Stimulated activated CD8-positive, alpha-beta memory T cell treated with anti-CD3 and anti-CD28 coated beads, Interleukin-7, amount 100 ng/mL, for 1 hour (primary cell): ENCODE measurements at places on chromosomes 5 and 9.

- DNase-seq: no peak
Measured at GRCh38 chr9:115757461-115757860, 396.1 kb upstream of the PAPPA start.

- no peak for DNase-seq
Measured at GRCh38 chr5:34043099-34043876, at the start of gene C1QTNF3. Gene C1QTNF3, minus strand, starts transcription at chr5:34043213. Its CDS starts 88 bp downstream, at chr5:34043125.

DNA sequence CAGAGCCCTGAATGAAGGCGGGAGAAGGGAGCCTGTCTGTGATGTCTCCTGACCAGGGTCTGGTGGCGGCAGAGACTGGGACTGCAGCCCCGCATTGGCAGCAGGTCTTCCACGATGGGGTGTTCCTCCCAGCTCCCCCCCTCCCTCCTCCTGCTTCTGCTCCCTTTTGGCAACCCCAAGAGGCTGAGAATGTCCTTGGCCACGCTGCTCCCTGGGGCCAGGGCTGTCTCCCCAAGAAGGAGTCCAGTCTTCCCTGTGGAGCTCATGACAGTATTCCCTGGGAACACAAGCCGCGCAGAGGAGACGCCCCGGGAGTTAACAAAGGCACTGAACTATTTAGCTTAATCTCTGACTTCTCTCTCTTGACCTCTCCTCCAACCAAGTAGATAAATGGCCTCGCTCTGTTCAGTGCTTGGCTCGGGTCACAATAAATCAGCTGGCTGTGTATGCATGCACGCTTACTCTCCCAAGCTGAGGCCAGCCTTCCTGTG, 84.0 kb upstream of the NEURL1B start:
- DNase-seq: no peak

DNA sequence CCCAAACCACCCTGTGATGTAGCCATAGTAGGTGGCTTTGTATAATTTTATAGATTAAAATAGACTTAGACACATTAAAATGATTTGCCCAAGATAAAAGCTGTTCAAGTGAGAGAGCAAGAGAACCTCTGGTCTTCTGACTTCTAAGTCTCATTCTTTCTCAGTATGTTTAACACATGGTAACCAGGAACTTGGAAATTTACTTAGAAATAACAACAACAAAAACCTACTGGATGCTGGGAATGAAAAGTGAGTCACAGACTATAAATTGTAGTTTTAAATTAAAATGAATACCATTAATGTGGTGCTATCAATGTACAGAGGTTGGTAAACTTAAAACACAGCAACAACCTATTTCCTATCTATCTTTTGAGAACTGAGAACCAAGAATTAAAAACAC, 30.4 kb downstream of the HMGCR start:
- DNase-seq: no peak

GRCh38 chr5:72503888-72504491, 3.2 kb downstream of the ZNF366 start:
- no peak for DNase-seq

DNA sequence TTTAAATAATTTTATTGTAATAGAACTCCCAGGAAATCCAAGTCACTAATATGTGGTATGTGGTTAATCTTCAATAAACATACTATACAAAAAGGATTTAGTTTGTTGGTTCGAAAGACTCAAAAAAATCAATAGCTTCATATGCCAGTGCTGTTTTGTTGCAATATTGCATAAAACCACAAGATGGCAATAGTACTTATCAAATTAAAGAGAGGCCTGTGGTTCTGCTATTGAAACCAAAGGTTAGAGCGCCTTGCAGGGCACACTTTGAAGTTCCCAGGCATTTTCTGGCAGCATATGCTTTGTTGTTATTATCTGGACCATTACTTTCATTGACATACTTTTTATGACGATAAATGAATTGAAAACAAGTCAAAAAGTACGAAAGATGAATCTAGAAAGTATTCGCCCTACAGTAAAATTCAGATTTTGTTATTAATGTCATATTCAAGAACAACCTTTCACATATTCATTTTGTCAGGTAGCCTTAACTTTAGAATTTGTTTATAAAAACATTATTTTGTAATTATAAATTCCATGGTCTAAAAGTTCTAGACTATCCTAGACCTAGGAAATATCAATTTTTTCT, 316.3 kb downstream of the MCTP1 start:
- no peak for DNase-seq

- no peak for DNase-seq
Measured at GRCh38 chr9:37447111-37447510, 18.1 kb downstream of the ZBTB5 start.

- no peak for DNase-seq
Measured at GRCh38 chr9:97557606-97558095, 56.2 kb downstream of the TMOD1 start.

DNA sequence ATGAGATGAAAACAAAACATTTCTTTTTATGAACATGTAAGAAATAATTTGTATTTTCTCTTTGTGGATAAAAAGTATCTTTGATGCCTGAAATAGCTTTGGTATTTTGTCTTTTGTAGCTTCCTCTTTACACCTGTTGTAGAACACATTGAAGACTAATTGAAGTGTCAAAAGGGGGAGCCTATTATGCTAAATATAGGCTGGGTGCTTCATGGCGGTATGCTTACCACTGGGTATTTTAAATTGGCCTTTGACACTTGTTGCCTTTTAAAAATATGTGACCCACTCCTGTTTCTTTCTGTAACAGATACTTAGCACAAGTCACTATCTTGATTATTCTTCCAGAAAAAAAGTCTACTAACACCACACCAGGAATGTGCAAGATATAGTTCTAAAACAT, 226.4 kb downstream of the KIAA0825 start:
- no peak for DNase-seq

DNA sequence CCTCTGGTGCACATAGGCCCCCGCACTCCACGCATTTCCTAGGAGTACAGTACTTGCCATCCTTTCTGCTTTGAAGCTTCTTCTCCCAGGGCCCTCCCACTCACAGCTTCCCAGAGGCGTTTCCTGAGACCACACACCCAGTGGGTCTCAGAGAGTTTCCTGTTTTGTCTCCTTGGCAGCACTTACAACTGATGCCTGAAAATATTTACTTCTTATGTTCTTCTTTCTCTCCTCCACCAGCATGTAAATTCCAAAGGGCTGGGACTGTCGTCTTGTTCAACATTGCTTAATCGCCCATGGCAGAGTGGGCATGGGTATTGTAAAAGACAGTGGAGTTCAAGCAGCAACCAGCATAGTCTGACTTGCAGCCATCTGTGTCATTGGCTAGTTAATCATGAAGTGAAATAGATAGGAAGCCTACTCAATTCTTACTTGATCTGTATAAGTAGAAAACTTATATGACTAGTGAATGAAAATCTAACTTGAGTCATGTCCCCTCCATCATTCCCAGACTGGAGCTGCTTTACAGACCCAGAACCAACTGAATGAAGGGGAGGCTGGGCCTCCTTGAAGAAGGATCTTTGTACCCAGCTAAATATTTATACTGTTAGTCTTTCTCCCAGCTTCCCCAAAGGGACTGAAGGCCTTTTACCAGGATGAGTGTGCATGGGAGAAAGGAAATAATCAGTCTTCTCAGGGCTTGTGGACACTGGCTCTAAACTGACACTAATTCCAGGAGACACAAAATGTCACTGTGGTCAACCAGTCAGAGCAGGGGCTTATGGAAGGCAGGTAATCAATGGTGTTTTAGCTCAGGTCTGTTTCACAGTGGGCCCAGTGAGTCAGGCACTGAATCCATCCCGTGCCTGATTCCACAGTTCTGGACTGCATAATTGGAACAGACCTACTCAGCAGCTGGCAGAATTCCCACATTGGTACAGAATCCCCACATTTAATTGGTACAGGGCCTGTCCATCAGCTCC, 116.4 kb downstream of the SV2C start:
- DNase-seq: no peak

DNA sequence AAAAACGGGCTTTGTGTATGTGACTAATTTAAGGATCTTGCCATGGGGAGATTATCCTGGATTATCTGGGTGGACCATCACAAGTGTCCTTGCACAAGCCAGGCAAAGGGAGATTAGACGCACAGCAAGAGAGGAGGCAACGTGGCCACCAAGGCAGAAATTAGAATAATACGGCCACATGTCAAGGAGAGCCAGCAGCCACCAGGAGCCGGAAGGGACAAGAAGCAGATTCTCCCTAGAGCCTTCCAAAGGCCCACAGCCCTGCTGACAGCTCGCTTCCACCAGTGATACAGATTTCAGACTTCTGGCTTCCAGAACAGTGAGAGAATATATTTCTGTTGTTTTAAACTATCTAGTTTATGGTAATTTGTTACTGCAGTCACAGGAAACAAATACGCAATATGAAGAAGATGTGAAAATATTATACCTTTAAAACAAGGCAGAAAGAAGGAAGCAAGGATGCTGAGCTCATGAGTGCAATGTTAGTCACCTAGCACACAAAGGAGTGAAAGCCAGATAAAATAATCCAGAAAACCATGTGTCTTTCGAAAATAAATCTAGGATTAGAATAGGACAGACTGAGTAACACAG, 28.7 kb upstream of the F2RL1 start:
- DNase-seq: no peak

DNA sequence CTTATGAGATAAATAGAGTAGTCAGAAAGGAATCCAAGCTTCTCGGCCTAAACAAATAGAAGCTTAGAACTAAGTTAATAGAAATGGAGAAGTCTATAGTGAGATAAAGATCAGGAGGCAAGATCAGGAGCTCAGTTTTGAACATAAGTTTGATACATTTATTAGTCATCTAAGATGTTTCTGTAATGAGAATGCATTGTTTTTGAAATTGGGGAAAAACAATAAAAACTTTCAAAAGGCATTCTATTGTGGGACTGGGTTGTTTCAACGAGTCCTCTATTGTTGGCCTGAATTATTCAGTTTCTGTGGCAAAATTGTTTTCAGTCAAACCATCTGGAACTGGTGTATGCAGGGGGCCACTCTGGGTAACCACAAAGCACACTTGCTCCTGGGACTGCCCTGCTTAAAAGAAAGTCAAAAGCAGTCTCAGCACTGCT, 181.0 kb upstream of the CLINT1 start:
- no peak for DNase-seq

GRCh38 chr5:157506981-157507780, 47.2 kb downstream of the NIPAL4 start:
- no peak for DNase-seq

DNA sequence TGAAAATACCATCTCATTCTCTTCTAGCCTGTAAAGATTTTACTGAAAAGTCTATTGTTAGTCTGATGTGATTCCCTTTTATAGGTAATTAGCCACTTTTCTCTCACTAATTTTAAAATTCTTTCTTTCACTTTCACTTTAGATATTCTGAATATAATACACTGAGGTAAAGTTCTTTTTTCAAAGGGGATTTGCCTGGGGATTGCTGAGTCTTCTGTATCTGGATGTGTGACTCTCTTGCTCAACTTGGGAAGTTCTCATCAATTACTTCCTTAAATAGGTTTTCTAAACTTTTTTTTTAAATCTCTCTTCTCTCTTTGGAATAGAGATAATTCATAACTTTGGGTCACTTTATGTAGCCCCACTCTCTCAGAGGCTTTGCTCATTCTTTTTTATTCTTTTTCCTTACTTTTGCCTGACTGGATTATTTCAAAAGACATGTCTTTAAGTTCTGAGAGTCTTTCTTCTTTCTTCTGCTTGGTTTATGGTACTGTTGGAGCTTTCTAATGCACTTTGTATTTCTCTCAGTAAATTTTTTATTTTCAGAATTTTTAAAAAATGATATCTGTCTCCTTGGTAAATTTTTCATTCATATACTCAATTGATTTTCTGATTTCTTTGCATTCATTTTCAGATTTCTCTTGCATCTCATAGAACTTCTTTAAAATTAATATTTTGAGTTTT, 55.9 kb upstream of the IL12B start:
- no peak for DNase-seq

GRCh38 chr5:5231576-5231975, 91.4 kb downstream of the ADAMTS16 start:
- no peak for DNase-seq

GRCh38 chr9:114811966-114812636, 6.3 kb upstream of the TNFSF15 start:
- no peak for DNase-seq

DNA sequence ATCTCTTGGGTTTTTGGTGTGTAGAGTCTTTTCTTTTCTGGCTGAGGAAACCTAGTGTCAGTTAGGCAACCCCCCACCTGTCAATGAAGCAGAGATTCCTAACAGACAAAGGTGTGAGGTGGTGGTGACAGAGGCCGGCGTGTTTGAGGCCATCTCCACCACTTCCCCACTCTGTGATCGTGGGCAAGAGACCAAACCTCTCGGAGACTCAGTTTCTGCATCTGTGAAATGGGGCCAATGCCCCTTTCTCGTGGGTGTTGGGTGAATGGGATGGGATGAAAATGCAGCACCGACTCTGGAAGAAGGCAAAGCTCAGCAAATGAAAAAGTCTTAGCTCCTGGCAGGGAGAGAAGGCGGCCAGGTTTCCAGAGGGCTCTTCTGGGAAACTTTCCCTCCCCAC, 807 bp downstream of the FAM163B start:
- no peak for DNase-seq

- no peak for DNase-seq
Measured at GRCh38 chr5:39775086-39775796, 350.5 kb upstream of the DAB2 start.

GRCh38 chr5:3595006-3595961, at the start of gene IRX1:
Gene IRX1, plus strand, starts transcription at chr5:3595832. Its CDS starts 274 bp downstream, at chr5:3596106.
- DNase-seq: no peak

GRCh38 chr5:180173875-180174586, 35.0 kb downstream of the RASGEF1C start:
- DNase-seq: no peak

DNA sequence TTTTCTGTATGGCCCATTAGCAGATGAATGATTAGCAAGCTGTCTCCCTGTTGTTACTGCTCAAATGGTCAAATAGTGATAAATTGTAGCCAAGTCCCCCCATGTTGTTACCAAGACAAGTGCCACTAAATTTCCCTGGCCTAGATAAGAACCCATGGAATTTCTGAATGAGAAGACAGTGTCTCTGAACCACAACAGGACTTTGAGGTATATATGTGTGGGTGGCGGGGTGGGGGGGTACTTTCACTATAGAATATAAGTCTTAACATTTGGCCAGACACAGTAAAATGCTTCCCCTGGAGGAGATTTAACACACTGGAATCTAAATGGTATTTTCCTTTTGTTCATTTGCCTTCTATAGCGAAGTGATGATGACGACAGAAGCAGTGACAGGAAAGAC, 28.7 kb downstream of the XPA start:
- no peak for DNase-seq

DNA sequence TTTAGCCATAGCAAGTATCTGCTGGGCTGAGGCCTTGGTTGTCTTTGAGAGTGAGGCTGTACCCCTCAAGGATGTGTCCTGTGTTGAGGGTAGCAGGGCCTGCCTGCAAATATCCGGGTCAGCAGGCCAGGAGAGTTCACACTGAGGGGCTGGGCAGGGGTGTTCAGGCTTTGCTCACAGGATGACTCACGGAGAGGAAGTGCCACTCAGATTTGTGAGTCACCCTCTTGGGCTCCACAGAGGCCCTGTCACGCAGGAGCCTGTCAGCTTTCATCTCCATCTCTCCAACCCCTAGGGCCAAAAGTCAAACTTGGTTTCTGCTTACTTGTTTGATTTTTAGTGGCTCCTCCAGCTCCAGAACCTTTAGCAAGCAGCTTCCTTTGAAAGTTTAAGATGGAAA, 211.5 kb downstream of the SEC61B start:
- DNase-seq: peak; percentile 20
